ENCODE measurements at places on chromosomes 3 and 15.

GRCh38 chr3:116743062-116743461 is 33.5 kb downstream of the TUSC7 start:
- DNase-seq = no peak

- DNase-seq = no peak
These were observed 6.9 kb upstream of the ZNF662 start for GRCh38 chr3:42898896-42899675.

DNA sequence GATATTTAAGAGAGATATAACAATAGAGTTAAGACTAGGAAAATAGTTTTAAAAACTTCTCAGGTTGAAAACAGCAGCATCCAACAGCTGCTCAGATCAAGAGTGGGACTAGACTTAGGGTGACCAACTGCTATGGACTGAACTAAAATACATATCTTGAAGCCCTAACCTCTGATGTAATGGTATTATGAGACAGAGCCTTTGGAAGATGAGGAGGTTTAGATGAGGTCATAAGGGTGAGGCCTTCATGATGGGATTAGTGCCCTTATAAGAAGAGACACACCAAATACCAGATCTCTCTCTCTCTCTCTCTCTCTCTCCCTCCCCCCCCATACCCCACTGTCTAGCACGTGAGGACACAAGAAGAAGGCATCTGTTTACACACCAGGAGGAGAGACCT is 37.4 kb upstream of the GALNT15 start:
- DNase-seq = no peak

- peak; percentile 7 for DNase-seq
These were observed 3.6 kb downstream of the ZBTB38 start for GRCh38 chr3:141371882-141372281.

- DNase-seq = no peak
These were observed 41.5 kb upstream of the CDV3 start for GRCh38 chr3:133531981-133532380.

DNA sequence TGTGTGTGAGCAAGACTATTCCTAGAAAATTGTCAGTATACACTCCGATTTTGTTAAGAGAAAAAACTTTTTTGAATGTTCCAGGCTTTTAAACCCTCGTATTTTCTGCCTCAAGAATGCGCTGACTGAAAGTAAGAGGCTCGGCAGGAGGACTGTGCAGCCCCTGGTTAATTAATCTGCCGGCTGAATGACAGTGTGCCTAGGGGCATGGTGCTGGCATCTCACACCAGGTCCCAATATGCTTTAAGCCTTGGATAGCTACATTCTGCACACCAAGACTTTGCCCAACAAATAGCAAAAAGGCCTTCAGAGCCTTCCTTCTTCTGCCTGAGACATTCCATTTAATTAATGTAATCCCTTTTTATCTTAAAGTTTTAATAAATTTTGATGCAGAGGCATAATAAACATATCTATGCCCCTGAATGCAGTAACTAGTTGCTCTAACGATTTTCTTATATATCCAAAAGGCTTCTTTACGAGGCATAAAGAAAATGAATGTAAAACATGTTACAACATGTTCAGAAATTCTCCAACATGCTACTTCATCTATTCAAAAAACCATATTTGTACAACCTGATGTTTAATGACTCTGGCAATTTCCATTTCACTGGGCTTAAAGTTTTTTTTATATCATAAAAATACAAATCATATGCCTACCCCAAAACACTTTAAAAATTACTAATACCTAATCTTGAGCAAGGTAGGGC is 37.9 kb downstream of the DPH6 start:
- DNase-seq = no peak

- DNase-seq = no peak
These were observed 854.1 kb downstream of the ROBO1 start for GRCh38 chr3:78913711-78914110.

- no peak for DNase-seq
These were observed 1348.2 kb upstream of the ALCAM start for GRCh38 chr3:104018541-104018940.

Measured in MM.1S (cell line).